ENCODE measurements at places on chromosomes 13 and 19.
A peak's percentile ranks its signal among the peaks of the same experiment; 100 is the strongest.

- DNase-seq, result no peak
Observed at GRCh38 chr13:99969919-99970650, 1.5 kb downstream of the ZIC5 start.

DNA sequence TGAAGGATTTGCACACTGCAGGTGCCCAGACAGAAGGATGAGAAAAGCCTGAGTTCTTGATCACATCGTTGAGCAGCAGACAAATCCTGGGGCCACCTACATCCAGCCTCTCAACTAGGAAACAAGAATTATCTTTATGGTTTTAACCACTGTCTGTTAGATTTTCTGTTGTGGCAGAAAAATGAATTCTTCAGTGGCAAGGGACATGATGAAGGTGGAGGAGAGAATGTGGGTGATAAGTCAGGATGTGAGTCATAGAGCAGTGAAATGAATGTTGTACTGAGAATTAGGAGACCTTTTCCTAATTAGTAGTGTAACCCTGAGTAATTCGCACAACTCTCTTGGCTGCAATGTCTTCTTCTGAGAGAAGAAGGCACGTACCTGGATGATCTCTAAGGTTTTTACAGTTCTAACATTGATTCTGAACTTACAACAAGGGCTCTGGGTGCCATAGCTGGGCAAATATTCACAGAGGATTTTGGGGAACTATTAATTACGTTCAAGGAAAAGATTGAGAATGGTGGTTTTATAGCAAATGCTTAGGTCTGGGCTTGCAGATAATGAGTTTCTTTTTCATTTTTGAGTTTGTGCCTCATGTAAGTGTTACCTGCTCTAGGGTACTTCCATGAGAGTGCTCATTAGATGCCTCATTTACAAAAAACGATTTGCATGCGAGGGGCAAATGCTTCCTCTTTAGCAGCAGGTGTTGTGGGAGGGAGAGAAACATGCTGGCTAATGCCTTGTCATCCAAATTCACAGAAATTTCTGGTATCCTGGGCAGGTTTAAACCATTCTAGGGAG, 111.0 kb upstream of the KL start:
- peak; percentile 31 for DNase-seq

- no peak for DNase-seq
Observed at GRCh38 chr19:35629332-35629633, 447 bp downstream of the RBM42 start.

DNA sequence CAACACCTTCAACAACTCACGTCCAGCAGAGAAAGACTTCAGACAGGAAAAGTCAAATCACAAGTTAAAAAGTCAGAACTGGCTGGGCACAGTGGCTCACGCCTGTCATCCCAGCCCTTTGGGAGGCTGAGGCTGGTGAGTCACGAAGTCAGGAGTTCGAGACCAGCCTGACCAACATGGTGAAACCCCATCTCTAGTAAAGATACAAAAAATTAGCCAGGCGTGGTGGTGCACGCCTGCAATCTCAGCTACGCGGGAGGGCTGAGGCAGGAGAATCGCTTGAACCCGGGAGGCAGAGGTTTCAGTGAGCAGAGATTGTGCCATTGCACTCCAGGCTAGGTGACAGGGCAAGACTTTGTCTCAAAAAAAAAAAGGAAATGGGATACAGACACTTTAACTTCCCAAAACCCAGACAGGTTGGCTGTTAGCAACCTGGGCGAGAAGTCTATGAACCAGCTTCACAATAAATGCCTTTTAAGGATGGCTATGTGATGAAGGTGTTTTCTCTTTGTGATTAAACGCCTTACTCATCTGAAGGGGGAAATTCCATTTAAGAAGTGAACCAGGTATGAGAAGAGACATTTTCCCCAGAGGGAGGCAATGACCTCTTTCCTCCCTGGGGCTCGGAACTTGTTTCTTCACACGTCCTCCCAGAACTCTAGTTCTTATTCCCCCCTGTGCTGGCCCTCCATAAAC, 80.4 kb downstream of the INSR start:
- no peak for DNase-seq

DNA sequence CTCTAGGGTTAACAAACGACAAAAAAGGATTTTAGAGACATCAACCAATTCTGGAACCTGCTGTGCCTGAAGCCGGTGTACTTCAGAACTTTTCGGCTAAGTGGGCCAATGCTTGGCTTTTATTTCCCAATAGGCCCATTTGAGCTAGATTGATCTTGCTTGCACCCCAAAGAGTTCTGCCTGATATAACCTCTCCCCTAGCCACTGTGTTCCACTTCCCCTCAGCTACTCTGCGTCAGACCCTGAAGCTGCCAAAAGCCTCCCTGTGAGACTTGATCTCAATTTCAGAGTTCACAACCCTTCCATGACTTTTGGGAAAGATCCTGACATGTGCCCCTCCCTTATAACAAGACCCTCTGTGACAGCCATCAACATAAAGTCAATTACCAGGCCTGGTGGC, 5.6 kb upstream of the SIGLEC14 start:
- no peak for DNase-seq

GRCh38 chr19:48963371-48964204, 1.5 kb upstream of the FTL start:
- peak; percentile 84 for DNase-seq

- peak; percentile 43 for DNase-seq
Observed at GRCh38 chr19:36605877-36606478, 865 bp downstream of the ZNF382 start.

DNA sequence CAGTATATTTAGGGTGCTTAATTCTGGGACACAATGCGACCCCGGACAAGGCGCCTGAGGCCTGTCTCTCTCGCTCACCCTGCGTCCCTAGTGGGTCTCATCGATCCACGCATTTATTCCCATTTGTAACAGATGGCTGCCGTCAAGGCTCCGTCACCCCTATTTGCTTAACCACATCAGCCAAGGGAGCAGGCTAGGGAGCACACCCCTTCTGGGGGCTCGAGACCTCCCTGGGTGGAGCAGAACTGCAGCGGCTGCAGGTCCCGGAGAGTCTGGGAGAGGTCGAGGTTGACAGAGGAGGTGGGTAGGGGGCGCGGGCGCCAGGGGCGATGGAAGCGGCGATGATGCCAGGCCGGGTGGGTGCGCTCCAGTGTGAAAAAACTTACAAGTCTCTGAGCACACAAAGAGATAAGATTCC, 507 bp downstream of the ALG5 start:
- DNase-seq, result peak; percentile 11

- no peak for DNase-seq
Observed at GRCh38 chr13:65917731-65918130, 1312.4 kb downstream of the PCDH9 start.

DNA sequence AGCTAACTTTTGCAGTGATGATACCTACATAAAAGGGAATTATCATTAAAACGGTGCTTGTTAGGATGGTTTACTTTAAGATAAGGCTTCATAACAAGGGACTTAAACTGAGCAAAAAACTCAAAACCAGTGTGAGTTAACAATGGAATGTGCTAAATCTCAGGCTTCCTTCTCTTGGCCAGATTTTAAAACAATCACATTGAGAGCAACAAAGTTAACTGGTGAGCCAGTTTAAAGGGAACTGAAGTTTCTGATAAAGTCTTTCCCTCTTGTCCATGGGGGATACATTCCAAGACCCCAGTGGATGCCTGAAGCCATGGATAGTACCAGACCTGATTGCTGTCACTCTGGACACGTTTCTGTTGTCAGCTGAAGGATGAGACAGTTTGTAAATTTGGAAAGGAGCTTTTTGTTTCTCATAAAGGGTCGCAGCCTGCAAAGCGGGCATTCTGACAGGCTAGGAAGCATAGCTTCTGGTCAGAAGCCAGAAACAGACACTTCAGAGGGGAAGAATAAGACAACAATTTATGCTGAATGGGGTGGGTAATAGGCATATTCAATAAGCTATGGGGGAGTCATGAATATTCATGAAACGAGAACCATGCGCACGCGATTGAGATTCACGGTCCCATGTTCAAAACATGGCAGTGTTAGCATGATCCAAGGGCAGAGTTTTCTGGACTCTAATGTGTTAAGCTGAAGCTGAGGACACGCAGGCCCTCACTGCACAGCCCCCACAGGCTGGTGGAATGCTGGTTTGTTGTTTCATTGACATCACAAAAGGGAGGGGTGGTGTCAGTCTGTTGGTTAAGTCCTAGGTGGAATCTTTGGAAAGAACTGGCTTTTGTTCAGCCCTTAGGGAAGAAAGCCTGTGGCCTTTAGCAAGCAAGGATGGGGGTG, 150.6 kb upstream of the RNF113B start:
- DNase-seq, result no peak

DNA sequence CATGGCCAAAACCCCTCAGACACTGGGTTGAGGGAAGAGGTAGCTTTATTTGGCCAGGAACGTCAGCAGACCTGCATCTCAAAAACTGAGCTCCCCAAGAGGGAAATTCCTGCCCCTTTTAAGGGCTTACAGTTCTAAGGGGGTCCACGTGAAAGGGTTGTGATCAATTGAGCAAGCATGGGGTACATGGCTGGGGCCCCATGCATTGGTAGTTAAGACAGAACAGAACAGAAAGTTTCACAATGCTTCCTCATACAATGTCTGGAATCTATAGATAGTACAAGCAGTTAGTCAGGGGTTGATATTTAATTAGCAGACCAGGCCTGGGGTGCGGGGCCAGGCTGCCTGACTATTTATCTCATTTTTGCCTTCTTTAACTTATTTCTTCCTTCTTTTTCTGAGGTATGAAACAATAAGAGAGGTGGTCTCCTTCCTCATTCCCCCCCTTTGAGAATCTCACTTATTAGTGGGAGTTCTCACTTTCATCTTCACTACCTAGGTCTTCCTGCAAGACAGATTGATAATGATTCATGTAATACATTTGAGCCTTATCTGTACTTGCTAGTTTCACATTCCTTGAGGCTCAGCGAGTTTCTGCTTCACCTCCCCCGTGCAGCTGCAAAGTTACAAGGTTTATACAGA, 84.8 kb downstream of the SLC25A15 start:
- DNase-seq, result no peak

DNA sequence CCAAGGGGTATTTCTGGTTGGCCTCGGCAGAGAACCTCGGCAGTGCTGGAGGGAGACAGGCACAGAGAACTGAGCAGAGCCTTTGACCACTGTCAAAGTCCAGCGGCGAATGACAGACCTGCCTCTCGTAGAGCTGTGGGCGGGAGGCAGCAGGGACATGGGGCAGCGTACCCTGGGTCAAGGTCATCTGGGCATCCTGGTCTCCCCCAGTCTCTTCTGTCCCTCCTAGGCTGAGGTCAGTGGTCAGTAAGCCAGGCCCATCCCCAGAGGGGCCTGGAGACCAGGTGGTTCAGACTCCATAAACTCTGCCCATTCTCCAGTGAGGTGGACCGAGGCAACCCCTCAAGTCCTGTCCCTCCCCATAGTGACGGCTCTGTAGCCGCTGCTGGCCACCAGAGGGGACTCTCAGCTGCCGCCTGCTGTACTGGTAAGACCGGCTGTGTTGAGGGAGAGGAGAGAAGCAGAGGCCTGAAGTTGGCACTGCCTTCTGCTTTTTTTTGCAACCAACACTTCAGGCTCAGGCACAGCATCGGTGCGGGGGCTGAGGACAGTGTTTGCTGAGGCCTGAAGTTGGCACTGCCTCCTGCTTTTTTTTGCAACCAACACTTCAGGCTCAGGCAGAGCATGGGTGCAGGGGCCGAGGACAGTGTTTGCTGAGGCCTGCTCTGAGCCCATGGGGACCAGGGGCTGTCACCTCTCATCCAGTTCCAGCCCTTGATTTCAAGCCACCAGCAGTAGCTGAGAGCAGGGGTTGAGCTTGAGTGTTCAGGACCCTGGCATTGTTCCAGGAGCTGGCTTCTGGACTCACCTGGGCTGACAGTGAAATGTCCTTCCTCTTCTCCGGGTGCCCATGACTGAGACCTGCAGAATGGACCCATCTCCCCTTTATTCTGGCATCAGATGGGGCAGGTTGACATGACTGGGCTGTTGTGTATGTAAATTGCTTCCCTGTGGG, at the start of gene PGLYRP2:
TSS of gene PGLYRP2 (minus strand) at position 111 of the 955 bp plus-strand sequence. CDS start 130 bp downstream, outside the sequence.
- DNase-seq, result no peak

DNA sequence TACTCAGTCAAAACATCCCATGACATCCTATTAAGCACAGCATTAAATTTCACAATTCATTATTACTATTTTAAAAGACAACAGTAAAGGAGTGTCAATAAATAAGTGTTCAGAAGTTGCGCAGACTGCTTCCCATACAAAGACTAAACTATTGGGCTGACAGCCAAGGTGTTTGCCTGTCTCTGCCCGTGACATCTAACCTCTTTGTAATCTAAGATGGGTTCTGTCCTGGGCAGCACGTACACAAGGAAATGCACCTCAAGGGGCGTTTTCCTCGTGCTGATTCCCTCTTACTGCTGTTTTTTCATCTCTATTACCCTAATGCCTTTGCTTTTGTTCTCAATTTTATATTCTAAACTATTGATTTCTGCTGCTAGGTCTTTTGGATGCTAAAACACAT, 216.3 kb downstream of the NHLRC3 start:
- no peak for DNase-seq

DNA sequence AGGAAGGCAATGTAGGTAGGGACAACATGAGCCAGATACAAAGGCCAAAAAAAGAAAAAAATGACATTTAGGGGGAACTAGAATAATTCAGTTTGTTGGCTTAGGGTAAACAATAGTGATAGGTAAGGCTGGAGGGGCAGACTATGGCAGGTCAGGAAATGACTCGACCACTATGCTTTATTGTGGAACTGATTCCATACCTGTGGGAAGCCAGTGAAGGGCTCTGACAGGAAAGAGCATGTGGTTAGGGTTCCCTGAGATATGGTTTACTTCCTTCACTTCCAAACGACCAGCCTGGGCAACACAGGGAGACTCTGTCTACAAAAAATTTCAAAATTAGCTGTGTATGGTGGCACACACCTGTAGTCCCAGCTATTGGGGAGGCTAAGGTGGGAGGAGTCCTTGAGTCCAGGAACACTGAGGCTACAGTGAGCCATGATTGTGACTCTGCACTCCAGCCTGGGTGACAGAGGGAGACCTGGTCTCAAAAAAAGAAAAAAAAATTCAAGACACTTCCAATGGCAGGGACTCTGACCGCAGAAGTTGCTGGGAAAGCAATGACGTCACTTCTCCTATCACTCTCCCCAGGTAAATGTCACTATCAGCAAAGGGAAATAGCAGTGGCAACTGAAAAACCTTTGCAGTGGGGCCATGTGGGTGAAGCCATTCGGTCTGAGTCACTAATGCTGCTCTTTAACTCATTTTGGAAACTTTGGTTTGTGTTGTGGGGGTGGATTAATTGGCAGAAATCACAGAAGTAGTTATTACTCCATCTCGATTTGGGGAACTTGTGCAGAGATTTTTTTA, 192.8 kb upstream of the TSC22D1 start:
- peak; percentile 34 for DNase-seq

- no peak for DNase-seq
Observed at GRCh38 chr19:8117991-8118390, 31.4 kb downstream of the FBN3 start.

- DNase-seq, result no peak
Observed at GRCh38 chr19:32273483-32273882, 71.9 kb upstream of the ZNF507 start.

DNA sequence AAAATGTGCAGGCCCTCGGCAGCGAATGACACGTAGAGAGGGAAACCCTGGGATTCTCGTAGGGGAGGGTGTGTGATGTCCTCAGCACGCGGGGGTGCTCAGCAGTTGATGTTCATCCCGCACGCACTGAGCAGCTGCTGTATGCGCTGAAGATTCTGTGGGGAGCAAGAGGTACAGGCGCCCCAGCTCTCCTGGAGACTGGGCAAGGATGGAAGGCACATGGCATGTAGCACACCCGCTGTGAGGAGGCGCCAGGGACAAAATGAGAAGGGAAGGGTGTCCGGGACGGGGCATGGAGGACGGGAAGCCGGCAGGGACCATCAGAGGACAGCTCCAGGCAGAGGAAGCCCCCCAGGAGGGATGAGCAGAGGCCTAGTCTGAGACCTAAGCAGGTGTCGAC, 15.4 kb downstream of the ATP11A start:
- DNase-seq, result no peak

- no peak for DNase-seq
Observed at GRCh38 chr19:30911491-30911890, 437.7 kb downstream of the TSHZ3 start.

Data from GM10248 (cell line).